ENCODE measurements at places on chromosomes 5 and 9.

DNA sequence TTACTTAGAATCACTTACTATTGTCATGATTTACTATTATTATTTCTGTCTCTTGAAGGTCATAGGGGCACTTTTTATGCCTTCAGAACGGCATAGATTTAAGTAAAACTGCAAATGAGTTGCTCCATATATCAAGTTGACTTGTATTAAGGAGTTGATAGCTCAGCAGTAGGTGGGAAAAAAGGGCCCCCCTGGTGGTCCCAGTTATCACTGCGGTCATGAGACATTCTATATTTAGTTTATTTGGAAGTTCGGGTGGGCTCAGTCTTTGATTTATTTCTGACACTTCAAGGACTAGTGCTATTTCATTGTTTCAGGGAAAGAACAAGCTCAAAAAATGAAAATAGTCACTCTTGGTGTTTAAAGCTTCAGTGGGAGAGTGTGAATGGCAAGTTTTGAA is 159.3 kb downstream of the SLC24A2 start:
- DNase-seq = no peak

DNA sequence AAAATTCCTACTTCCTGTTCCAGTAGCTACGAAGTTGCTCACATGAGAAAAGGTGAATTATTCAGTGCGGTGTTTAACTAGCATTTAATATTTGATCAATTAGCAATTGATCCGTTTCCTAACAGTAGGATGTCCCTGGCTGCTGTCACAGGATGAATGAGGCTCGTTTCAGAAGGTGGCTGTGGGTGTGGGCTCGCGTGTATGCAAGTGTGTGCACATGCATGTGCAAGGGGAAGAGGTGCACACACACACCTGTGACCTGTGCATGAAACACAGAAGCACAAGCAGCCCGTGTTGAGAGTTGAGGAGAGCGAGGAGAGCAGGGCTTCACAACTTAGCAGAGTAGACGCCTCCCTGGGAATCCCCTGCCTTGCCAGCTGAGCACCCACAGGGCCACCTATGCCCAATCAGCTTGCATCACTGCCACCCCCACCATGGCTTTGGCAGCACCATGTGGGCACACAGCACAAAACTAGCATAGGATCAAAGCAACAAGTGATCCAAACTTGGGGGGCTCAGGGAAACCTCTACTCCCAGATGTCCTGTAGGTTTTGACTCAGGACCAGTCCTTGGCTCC is 107.2 kb downstream of the C5orf15 start:
- DNase-seq = no peak

- DNase-seq = no peak
These were observed 305.5 kb downstream of the DMRT2 start for GRCh38 chr9:1355656-1356055.

DNA sequence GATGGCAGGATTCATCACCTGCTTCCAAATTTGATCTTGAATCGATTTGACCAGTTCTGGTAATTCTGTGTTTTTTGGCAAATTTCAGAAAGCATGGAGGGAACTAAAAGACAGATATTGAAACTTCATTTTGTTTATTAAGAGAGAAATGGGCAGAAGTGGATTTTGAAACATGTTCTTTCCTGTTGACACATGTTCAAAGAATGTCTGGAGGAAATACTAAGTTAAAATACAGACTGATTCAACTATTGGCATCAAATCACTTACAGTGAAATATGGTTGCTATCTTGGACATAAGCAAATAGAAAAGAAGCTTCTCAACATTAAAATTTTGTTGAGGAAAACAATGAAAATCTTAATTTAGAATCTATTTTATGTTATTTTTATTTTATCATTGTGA is 19.3 kb upstream of the GZMK start:
- no peak for DNase-seq

- DNase-seq = no peak
These were observed 485.2 kb upstream of the KIF2A start for GRCh38 chr5:61820836-61821235.

- DNase-seq = no peak
These were observed 524.8 kb downstream of the RAB3C start for GRCh38 chr5:59107692-59108091.

DNA sequence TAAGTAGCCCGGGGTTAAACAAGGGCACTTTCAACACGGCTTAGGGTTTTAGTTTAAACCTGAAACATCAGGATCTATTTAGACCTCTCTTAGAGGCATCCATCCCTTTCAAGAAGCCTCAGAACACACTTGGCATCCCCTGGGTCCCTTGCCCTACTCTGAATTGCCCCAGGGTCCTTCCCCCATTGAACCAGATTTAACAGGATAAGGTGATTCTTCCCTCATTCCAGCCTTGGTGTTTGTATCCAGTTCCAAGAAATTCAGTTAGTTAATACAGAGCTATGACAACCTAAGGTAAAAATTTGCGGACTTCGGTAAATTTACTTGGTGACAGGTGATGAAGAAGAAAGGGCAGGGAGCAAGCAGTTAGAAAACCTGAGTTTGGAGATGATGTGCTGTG is 35.8 kb upstream of the GLIS3 start:
- no peak for DNase-seq

DNA sequence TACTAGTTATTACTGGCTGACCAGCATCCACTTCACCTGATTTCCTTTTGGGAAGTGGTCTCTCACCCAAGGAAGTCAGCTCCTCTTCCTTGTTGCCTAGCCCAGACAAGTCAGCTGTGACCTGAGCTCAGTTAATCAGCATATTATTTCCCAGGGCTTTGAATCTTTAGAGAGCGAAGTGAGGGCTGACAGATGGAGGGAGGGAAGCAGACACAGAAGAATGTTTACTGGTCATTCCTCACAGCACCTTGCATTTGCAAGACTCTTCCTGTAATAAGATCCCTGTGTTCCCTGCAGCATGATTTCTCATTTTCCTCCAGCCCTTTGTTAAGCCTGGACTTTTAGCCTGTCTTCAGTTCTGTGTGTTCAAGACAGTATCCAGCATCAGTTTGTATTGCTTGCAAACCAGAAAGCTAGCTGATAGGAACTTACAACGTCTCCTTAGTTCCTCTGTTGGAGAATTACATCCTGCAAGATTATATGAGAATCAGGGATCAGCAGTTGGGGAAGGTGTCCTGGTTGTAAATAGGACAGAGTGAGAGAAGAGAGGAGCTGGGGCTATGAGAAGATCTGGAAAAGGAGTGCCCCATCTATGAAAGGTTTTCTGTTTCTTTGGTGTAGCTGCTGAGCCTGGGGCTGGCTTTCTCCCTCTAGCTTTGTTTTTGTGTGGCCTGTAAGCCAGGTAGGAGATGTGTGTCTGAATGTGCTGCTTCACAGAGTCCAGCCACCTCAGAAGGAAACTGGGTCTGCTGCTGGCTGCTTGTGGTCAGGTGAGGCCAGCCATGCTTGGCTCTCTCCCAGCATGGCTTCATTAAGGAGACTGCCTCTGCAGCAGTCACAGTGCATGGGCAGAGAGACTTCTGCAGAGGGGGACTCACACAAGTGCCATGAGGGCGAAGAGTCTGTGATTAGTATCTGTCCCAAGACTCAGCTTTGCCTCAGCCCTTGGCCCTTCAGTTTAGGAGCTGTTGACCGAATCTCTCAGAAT is 50.3 kb downstream of the MAN2A1 start:
- no peak for DNase-seq

DNA sequence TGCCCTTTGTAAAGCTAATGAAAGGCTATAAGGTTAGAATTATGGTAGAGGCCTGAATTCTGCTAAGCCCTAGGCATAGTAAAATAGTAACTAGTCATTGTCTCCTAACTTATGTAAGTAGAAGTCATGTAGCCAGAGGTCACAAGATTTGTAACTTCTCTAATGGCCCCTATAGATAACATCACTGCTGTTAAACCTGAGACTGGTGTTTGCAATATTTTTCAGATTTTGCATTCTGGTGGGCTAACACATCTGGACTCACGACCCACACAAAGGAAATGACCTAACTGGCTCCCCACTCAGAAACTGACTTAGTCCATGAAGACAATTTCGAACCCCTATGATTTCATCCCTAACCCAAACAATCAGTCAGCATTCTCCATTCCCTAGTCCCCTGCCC is 37.2 kb upstream of the TTC39B start:
- no peak for DNase-seq

GRCh38 chr9:121059513-121059912 is 9.4 kb upstream of the C5 start:
- DNase-seq = no peak

GRCh38 chr5:148719605-148720004 is 65.3 kb upstream of the HTR4 start:
- no peak for DNase-seq

GRCh38 chr5:73558950-73559349 is 6.5 kb downstream of the ANKRA2 start:
- no peak for DNase-seq

DNA sequence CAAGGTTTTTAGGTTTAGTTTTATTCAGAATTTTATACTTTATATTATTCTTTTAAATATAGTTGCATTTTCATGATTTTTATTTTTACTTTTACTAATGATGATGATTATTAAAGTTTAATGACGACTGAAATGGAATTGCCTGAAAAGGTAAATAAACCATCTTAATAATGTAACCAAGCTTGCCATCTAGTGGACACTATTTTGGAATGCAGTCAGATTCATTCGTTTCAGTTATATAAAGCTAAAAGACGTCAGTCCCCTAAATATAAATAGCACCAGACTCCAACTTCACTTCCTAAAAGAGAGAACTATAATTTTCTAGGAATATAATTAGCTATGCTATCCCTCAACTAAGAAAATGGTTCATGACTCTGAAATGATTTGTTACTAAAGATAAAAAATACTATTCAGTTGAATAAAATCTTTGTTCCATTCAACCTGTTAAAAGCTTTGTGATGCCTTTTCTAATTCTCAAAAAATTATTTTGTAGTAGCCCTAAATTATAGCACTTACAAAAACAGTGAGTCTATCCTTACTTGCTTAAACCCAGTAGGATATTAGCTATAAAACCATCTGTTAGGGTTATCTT is 19.9 kb downstream of the ABITRAM start:
- no peak for DNase-seq

- no peak for DNase-seq
These were observed 65.9 kb upstream of the RAPGEF1 start for GRCh38 chr9:131805803-131806202.

DNA sequence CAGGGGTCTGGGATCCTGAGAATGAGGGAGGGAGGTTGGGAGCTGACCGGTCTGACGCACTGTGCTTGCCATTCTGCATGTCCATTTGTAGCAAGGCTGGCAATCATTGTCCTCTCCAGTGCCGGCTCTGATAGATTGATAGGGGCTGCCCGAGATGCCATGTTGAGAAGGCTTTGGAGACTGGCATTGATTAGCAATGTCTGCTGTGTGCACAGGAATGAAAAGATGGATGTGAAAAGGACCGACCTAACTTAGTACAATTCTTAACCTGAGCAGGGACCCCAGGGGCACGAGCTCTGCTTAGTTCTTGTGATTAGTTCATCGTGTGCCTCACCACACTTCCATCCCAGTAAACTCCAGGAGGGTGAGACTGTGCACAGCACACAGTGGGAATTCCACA is 17.0 kb downstream of the NEK6 start:
- no peak for DNase-seq
